Activated CD8-positive, alpha-beta T cell treated with anti-CD3 and anti-CD28 coated beads, Interleukin-2, amount 10 ng/mL, durations not matched to agents 7 days and 5 days (primary cell): ENCODE measurements at places on chromosomes 5 and 9. TPM values are rescaled to one million over a fixed set of nuclear protein-coding genes. Genes with fewer than 3 reads are reported as not detected.

- no peaks in the 10 kb centered on the region for H3K4me1 ChIP-seq
- H3K27ac ChIP-seq = no peak overlapping the region
- DNase-seq = no peak
- no peak overlapping the region for H3K4me3 ChIP-seq
Measured at GRCh38 chr5:180105827-180106312, 34.3 kb upstream of the RNF130 start.

DNA sequence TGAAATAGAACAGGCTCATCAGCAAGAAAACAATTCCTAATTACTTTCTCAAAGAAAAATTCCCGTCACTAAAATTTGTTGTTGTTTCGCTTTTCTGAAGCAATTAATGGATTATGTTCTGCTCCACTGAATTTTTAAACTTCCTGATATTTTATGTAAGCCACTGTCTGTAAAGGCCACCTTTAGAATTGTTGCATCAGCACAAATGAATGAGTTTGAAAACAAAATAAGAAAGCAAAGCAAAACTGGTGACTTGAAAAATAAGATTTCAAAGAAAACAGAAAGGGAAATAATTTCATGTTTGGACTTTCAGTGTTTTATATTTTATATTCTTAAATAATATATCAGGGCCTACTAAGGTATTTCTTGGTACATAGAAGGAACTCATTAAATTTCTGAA is 636.3 kb upstream of the TYRP1 start:
- no peak for DNase-seq
- H3K4me1 ChIP-seq = no peaks in the 10 kb centered on the region
- H3K27me3 ChIP-seq = no peaks in the 10 kb centered on the region
- H3K36me3 ChIP-seq = no peaks in the 10 kb centered on the region
- no peak overlapping the region for H3K27ac ChIP-seq
- no peak overlapping the region for H3K4me3 ChIP-seq

DNA sequence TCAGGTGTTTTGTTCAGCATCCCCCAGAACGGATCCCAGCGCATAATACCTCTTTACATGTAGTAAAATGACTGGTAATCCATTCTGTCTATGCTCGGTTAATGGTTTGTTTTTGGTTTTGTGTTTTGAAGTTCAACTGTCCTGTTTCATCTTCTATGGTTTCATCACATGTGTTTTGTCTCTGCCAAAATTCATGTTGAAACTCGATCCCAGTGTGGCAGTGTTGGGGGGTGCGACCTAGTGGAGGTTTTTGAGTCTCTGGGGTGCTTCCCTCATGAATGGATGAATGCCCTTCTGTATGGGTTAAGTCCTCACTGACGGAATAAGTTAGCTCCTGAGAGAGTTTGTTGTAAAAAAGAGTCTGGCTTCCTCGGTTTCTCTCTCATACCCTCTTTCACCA is 317.4 kb downstream of the KDM4C start:
- H3K4me3 ChIP-seq = no peak overlapping the region
- H3K27me3 ChIP-seq = no peaks in the 10 kb centered on the region
- no peak overlapping the region for H3K27ac ChIP-seq
- no peak for DNase-seq

DNA sequence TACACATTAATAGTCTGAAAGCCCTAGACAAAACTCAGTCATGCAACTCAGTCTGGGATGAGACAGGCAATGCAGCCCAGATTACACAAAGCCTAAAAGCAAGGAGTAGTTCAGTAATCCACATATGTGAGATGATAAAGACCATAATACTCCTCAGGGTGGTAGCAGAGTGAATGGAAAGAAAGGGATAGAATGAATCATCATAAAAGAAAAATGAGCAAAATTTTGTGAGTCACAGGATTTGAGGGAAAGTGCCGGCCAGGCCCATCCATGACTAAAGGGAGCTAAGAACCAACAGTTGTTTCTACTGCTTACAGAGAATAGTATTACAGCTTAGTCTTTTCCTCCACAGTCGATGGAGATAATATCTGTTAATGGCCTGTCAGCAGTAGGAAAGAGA is 90.0 kb upstream of the POU5F2 start:
- DNase-seq = no peak
- H3K36me3 ChIP-seq = no peaks in the 10 kb centered on the region
- H3K27ac ChIP-seq = no peak overlapping the region
- no peaks in the 10 kb centered on the region for H3K4me1 ChIP-seq
- no peak overlapping the region for H3K4me3 ChIP-seq
- H3K27me3 ChIP-seq = no peaks in the 10 kb centered on the region

DNA sequence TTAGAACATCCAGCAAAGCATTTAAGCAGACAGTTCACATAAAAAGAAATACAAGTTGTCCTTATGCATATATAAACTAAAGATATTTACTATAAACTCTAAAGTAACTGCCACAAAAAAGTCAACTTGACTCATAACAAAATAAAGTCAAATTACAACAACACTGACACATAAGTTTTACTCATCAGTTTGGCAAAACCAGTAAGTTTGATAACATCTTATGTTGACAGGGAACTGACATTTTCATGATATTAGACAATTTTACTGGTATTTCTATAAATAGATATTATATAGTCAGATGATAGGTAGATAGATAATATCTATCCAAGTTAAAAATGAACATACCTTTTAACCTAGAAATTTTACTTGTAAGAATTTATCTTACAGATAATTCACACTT is 9.9 kb upstream of the TSLP start:
- H3K27me3 ChIP-seq = peaks cover 33% of the 10 kb centered on the region
- no peaks in the 10 kb centered on the region for H3K4me1 ChIP-seq
- no peak for DNase-seq
- H3K36me3 ChIP-seq = no peaks in the 10 kb centered on the region

GRCh38 chr5:136802383-136802782 is 437.0 kb upstream of the TRPC7 start:
- H3K36me3 ChIP-seq = no peaks in the 10 kb centered on the region
- H3K27ac ChIP-seq = no peak overlapping the region
- DNase-seq = no peak
- H3K27me3 ChIP-seq = no peaks in the 10 kb centered on the region
- no peak overlapping the region for H3K4me3 ChIP-seq

DNA sequence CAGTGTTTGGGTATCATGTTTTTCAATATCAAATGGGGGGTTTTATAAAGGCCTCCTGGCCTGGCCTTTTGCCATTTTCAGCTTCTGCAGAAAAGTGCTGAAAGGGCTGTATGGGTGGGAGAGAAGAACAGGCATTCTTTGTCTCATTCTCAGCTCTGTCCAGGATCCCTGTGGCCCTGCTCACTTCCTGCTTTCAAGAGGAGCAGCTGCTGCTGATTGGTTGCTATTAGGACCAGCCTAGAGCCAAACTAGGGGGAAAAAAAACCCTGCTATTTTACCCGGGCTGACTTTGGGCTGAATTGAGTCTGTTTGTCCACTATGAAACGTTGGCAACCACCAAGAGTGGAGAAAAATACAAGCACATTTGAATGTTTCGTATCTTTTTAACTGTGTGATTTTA is 117.1 kb downstream of the CMYA5 start:
- no peak overlapping the region for H3K27ac ChIP-seq
- no peaks in the 10 kb centered on the region for H3K27me3 ChIP-seq
- no peak overlapping the region for H3K4me3 ChIP-seq
- no peak for DNase-seq
- H3K4me1 ChIP-seq = peaks cover 20% of the 10 kb centered on the region

The CBY3 gene
- 0.55 TPM for total RNA-seq

DNA sequence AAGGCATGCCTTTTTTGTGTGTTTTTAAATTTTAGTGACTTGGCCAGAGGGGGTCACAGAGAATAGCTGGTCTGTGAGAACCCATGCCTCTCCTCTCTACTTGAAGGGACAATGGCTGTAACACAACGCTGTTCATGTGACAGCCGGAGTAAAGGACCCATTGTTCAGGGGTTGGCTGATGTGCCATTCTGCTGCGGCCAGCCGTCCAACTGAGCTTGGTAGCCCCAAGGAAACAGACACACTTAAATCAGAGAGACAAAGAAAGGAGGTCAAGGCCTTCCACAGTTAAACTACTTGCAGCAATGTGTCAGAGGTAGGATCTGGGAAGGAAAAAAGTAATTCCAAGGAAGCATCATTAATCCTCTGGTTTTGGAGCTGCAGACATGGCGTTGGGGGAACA is 8.1 kb downstream of the MEGF10 start:
- no peak overlapping the region for H3K4me3 ChIP-seq
- H3K27me3 ChIP-seq = peaks cover 28% of the 10 kb centered on the region
- no peaks in the 10 kb centered on the region for H3K36me3 ChIP-seq
- DNase-seq = no peak

The MUSK gene
- total RNA-seq = not detected

The CCL21 gene
- not detected for total RNA-seq

GRCh38 chr9:94079236-94079635 is 5.0 kb upstream of the PTPDC1 start:
- no peaks in the 10 kb centered on the region for H3K27me3 ChIP-seq
- peaks cover 3% of the 10 kb centered on the region for H3K36me3 ChIP-seq
- DNase-seq = no peak
- no peak overlapping the region for H3K27ac ChIP-seq
- no peak overlapping the region for H3K4me3 ChIP-seq
- peaks cover 7% of the 10 kb centered on the region for H3K4me1 ChIP-seq

The TTC39B gene
- 17.8 TPM for total RNA-seq

- no peaks in the 10 kb centered on the region for H3K27me3 ChIP-seq
- H3K4me3 ChIP-seq = no peak overlapping the region
- no peak overlapping the region for H3K27ac ChIP-seq
- DNase-seq = no peak
- peaks cover 32% of the 10 kb centered on the region for H3K36me3 ChIP-seq
Measured at GRCh38 chr5:109803854-109804253, 114.1 kb downstream of the MAN2A1 start.

DNA sequence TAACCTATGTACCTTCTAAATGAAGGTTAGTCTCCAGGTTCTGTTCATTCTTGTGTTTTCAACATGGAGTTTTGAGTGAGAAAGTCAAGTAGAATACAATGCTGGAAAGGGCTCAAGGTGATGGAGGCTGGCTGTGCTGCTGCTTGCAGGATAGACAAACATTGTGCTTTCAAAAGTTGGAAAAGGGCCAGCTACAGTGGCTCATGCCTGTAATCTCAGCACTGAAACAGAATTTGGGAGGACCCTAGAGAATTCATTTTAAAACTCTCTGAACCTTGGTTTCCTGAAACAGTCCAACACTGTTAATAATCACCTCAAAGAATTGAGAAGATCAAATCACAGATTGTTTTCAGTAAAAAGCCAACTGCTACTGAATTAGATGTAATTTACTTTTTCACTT is 15.4 kb upstream of the IARS1 start:
- peaks cover 61% of the 10 kb centered on the region for H3K36me3 ChIP-seq
- H3K4me1 ChIP-seq = peaks cover 11% of the 10 kb centered on the region
- no peak for DNase-seq
- no peak overlapping the region for H3K4me3 ChIP-seq
- H3K27me3 ChIP-seq = no peaks in the 10 kb centered on the region
- no peak overlapping the region for H3K27ac ChIP-seq

DNA sequence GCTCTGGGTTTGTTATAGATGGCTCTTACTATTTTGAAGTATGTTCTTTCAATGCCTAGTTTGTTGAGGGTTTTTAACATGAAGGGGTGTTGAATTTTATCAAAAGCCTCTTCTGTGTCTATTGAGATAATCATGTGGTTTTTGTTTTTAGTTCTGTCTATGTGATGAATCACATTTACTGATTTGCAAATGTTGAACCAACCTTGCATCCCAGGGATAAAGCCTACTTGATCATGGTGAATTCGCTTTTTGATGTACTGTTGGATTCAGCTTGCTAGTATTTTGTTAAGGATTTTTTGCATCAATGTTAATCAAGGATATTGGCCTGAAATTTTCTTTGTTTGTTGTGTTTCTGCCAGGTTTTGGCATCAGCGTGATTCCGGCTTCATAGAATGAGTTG is 25.5 kb downstream of the CCDC180 start:
- no peaks in the 10 kb centered on the region for H3K4me1 ChIP-seq
- H3K4me3 ChIP-seq = no peak overlapping the region
- H3K36me3 ChIP-seq = peaks cover 13% of the 10 kb centered on the region
- DNase-seq = no peak
- no peaks in the 10 kb centered on the region for H3K27me3 ChIP-seq

GRCh38 chr5:159903131-159903530 is 13.2 kb upstream of the ADRA1B start:
- no peak overlapping the region for H3K4me3 ChIP-seq
- H3K27ac ChIP-seq = no peak overlapping the region
- H3K4me1 ChIP-seq = peaks cover 3% of the 10 kb centered on the region
- no peak for DNase-seq
- H3K27me3 ChIP-seq = peaks cover 24% of the 10 kb centered on the region
